Fibroblast of the aortic adventitia (primary cell): ENCODE measurements at places on chromosomes 5 and 9.

- DNase-seq, result no peak
These were observed 1.3 kb upstream of the SMC5 start for GRCh38 chr9:70257502-70257901.

DNA sequence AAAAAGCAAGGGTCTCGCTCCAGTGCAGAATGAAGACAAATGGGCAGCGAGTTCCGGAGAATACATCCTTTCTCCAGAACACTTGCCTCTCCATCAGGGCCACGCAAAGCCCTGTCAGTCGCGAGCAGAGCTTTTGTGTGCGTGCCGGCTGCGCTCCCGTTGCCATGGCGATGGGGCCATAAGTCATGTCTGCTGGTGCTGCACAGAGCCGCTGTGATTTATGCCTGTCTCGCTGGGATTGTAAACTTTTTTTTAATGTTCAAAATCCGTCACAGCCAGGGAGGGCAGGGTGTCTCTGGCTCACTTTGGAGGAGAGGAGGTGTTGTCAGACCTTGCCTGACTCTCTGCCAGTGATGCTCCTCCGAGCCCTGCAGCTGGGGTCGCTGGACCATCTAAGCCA is 272.7 kb downstream of the TRIM32 start:
- DNase-seq, result no peak

GRCh38 chr5:128213340-128213739 is 129.8 kb downstream of the SLC12A2 start:
- DNase-seq, result peak; percentile 88

GRCh38 chr5:1291611-1292080 is 3.2 kb downstream of the TERT start:
- DNase-seq, result no peak

DNA sequence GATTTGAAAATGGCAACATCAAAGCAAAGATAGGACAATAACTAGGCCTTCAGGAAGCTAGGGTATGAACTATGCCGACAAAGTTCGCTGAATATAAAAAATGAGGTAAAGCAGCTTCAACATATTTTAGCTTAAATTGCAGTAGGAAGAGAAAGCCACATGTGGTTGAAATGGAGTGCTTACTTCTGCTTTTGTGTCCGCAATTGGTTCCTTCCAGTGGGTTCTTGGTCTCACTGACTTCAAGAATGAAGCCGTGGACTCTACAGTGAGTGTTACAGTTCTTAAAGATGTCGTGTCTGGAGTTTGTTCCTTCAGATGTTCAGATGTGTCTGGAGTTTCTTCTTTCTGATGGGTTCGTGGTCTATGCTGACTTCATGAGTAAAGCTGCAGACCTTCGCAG is 95.2 kb downstream of the APTX start:
- no peak for DNase-seq

DNA sequence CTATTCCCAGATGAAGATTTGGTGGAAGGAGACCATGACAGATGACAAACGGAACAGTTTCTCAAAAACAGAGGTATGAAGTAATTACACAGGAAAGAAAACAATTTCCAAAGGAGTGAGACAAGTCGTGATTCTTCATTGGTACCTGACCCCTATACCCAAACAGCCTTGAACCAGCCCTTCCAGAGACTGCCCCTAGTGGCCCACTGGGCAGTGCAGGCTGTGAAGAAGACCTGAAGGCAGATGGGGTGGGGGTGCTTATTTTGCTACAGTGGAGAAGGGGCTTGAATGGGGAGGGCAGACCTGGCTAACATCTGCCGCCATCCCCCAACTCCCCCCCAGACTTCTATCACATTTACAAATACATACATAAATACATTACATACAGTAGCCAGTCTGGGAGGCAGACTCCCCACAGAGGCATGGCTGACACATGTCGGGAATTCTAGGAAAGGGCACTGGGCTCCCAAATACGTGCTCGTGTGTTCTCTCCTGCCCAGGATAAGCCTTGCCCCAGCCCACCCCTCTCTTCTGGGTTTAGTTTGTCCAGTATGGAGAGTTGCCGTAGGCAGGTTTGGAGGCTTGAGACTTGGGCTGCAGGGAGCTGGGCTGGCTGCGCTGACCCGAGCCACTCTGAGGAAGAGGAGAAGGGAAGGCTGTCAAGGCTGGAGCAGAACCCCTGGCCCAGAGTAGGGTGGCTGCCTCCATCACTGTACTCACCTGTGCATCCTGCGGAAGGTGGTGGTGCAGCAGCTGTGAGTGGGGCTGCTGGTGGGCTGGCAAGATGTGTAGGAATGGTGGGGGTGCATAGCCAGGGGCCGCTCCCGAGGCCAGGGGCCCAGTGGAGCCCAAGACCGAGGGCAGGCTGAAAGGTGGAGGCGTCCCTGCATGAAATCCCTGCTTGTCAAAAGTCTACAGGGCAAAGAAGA is 105.3 kb downstream of the UBE2R2 start:
- DNase-seq, result peak; percentile 19

GRCh38 chr5:14855366-14855765 is 16.2 kb downstream of the ANKH start:
- no peak for DNase-seq

GRCh38 chr5:65043843-65044359 is 275.2 kb downstream of the CWC27 start:
- no peak for DNase-seq

- DNase-seq, result no peak
These were observed 137.2 kb upstream of the TAF11L2 start for GRCh38 chr5:17360879-17361278.

- no peak for DNase-seq
These were observed 29.1 kb upstream of the LRRC14B start for GRCh38 chr5:162190-162564.

GRCh38 chr5:82160948-82161347 is 117.2 kb downstream of the RPS23 start:
- DNase-seq, result no peak

GRCh38 chr5:171438738-171439137 is 19.3 kb downstream of the FGF18 start:
- no peak for DNase-seq

DNA sequence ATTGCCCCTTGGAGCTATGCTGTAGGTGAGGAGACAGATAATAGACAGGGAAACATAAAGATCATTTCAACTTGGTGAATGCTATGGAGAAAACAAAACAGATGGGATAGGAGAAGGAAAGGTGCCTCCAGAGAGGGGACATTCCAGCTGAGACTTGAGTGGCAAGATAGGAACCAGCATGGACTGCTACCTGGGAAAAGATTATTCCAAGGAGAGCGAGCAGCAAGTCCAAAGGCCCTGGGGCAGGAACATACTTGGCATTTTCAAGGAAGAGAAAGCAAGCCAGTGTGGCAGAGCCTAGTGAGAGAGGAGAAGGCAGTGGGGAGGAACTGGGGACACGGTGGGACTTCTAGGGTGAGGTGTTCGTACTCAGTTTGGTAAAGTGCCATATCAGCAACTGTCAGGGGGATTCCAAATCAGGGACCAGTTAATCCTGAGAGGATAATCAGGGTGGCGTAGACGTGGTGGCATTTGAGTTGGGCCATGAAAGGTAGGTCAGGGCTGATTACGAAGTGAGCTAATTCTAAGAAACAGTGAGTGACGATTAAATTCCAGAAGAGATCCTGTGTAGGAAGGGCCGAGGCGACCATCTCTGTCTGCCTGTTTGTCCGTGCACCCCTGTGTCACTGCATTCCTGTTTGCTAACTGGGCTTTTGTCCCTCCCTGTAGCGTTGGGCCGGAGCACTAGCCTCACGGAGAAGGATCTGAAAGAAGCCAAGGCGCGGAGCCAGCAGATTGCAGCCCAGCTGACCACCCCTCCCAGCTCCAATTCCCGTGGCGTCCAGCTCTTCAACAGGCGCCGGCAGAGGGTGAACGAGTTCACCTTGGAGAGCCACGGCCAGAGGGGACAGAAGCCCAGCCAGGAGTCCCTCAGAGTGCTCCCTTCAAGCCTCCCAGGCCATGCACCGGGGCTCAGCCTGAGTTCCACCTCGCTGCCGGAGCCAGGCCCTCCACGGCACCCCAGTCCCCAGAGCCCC is 7.1 kb downstream of the SYNPO start:
- DNase-seq, result no peak

GRCh38 chr9:117839862-117840261 is 135.7 kb downstream of the TLR4 start:
- no peak for DNase-seq

GRCh38 chr9:37966412-37967013 is 62.6 kb upstream of the SLC25A51 start:
- no peak for DNase-seq

DNA sequence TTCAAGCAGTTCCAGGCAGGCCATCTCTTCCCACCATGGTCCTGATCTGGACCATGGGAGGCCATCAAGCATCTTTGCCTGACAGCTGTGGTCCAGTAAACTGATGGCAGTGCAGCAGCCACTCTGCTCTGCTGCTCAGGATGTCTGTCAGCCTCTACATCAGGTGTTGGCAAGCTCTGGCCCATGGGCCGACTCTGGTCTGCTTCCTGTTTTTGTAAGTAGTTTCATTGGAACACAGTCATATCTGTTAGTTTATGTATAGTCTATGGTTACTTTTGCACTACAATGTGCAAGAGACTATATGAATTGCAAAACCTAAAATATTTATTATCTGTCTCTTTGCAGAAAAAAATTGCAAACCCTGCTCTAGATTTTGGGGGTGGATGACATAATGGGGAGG is 225.0 kb downstream of the KCTD16 start:
- no peak for DNase-seq

- DNase-seq, result no peak
These were observed 58.3 kb downstream of the NRG2 start for GRCh38 chr5:139984816-139985215.

DNA sequence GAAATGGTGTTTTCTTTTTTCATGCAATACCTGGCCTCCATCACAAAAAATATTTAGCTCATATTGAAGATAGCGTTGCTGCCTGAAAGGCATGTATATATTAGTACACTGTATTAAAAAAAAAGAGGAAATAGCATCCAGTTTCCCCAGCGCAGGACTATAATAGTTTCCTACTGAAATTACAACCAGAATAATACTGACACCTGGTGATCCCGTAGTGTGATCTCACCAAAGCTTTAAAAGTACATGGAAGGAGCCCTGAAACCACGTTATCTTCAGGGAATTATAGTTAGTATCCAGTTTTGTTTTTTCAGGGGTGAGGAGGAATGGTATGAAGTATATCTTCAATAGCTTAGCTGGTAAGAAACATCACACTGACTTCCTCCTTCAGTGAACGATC is 264.9 kb downstream of the CD180 start:
- no peak for DNase-seq

DNA sequence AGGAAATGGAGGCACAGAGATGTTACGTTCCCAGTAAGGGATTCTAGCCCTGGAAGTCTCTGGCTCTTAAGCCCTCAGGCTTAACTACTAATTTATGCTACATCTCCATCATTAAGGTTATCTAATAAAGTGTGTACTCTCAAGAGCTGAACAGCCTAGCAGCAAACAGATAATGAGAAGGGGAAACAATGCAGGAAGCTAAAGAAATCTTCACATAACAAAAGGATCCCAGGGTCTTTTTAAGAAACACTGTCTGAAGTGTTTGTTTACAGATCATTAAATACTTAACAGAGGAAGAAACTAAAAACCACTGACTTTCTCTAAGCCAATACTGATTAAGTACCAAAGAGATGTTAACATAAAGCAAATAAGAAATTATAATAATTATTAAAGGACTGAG is 129.0 kb downstream of the PAPPA start:
- DNase-seq, result no peak

DNA sequence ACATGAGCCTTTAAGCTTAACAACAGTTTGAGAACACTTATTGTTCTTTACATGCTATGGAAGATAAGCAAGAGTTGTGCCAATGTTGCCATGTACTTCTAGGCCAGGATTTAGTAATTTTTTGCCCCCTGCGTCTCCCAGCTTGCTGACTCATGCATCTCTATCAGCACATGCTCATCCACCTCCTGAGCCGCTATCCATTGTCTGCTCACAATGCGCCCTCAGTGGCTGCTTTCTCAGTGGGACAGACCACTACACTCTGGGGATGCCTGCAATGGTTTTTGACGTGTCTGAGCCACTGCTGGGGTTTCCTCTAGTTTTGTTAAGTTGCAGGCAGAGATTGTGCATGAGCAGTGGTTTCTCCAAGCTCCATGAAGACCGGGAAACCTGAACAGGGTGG is 50.9 kb upstream of the PHF2 start:
- DNase-seq, result peak; percentile 35

GRCh38 chr9:123327697-123328100 is 28.3 kb upstream of the CRB2 start:
- DNase-seq, result no peak

- no peak for DNase-seq
These were observed 63.6 kb downstream of the ADAMTS2 start for GRCh38 chr5:179281694-179282093.

DNA sequence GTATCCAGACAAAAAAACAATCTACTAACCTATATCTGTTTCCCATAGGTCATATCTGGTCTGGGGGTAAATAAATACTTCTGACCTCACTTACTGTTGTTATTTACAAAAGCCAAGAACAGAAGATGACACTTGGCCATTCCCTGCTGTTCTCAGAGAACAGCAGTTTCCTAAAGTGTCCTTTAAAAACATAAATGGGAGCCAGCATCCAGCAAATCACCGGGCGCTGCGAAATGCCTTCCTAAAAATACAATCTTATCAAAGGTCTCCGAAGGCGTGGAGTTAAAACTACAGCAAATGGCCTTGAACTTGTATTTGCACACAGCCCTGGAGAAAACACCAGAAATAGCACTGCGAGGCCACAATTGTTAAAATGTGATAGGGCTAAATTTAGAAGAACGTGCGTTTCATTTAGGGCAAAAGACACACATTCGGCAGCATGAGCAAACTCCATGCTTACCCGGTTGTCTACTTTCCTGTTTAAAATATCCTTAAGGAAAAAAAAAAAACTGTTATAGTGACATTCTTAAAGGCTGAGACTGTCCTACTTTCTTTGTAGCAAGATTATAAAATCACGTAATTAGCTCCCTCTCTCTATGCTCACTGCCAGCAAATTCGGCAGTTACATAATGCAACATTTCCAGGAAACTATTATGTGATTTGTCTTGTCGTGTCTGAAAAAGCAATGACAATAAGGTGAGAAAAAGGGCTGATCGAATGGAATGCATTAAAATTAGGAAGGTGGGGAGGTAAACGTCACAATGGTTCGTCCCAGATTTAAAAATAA is 1.5 kb downstream of the NFIL3 start:
- DNase-seq, result peak; percentile 75

- DNase-seq, result peak; percentile 36
These were observed 75.9 kb downstream of the TENT4A start for GRCh38 chr5:6788956-6789649.

- peak; percentile 31 for DNase-seq
These were observed 3.1 kb upstream of the ZSWIM6 start for GRCh38 chr5:61328791-61329549.
